ENCODE measurements at places on chromosomes 12 and 14. TPM values are rescaled to one million over a fixed set of nuclear protein-coding genes. Genes with fewer than 3 reads are reported as not detected.

GRCh38 chr12:132174839-132175490 lies 30.7 kb downstream of the NOC4L start:
- no peak for DNase-seq

GRCh38 chr12:865614-866013 lies 83.9 kb downstream of the RAD52 start:
- no peak for DNase-seq

DNA sequence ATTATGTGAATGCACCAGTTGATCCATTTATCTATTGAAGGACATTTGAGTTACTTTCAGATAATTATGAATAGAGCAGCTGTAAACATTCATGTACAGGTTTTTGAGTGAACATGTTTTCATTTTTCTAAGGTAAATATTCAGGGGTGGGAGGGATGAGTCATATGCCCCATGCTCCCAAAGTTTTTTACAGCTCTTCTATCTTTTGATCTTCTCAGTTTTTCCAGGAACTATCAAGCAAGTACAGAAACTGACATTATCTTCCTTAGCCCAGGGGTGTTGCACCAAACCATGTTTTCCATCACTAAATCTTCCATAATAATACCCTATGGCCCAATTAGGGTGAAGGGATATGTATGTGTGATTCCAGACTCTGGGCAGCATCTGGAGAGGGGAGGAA lies 384.5 kb downstream of the EMP1 start:
- no peak for DNase-seq

GRCh38 chr12:32270818-32271710 lies 128.3 kb upstream of the FGD4 start:
- DNase-seq = no peak

DNA sequence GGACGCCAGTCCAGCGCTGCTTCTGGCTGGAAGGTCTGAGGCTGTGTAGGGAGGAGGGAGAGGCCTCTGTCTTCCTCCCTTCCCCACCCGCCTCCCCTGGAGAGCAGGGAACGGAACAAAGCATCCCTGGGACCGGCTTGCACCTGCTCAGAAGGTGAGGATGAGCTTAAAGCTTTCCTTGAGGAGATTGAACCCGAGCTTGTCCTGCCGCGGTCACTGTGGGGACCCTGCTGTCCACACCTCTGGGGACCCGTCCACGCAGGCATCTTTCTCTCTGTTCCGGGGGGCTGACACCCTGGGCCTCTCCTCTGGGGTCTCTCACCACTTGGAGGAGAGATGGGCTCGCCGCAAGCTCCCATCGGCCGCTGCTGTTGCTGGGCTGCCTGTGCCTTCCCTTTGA lies 33.2 kb upstream of the SFSWAP start:
- no peak for DNase-seq

Gene SPIC
- total RNA-seq = not detected

Gene ALX1
- total RNA-seq = not detected

DNA sequence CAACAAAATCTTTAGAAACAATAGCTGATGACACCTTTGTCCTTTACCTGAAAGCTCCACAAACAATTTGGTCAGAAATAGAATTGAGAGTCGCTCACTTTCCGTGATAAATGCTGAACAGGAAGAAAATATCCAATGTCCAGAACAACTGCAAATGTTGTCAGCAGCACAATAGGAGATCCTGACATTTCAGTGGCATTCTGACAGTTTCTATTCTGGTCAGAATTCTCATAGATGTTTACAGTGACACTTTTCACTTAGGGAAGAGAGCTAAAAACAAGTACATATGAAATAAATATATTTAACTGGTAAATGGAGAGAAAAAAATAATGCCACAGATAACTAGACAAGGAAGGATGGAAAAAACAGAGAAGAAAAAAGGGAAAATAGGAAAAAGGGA lies 39.1 kb downstream of the MAGOHB start:
- no peak for DNase-seq

DNA sequence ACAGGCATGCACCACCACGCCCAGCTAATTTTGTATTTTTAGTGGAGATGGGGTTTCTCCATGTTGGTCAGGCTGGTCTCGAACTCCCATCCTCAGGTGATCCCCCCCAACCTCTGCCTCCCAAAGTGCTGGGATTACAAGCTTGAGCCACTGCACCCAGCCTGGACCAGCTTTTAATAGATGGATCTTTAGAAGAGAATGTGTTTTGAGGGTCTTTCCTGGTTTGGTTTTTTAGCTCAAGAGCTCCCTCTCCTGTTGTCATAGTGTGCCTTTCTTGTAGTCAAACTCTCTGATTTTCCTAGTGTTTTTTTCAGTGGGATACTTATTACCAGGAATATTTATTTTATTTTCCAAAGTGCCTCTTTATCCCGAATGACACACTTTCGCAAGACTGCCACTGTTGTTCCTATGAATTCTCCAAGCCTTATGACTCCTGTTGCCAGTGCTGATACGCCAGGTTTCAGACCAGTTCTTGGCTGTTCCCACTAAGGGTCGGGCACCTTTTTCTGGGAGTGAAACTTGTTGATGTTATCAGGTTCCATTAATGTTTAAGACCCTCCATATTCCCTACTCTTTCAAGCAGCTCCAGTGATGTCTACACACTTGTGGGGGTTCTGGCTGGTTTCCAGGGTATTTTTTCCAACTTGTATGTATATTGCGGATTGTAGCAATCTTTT lies 31.5 kb upstream of the LIMA1 start:
- DNase-seq = no peak

GRCh38 chr12:129185855-129186254 lies 332.6 kb downstream of the GLT1D1 start:
- no peak for DNase-seq

DNA sequence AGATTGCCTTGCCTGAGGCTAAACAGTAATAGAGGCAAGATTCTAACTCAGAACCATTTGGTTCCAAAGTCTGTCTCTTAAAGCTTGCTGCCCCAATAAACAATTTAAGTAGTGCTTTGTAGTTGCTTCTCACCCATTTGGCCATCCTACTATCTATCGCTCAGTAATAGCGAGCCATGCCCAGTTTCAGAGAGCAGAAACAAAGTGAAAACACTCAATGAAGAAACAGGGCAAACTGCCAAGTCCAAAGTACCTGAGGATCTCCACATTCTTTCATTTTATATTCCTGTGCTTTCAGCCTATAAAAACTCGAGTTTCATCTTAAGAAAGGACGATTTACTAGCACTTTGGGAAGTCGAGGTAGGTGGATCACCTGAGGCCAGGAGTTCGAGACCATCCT lies 103.3 kb upstream of the BBS10 start:
- DNase-seq = no peak

Gene KLHDC1
- total RNA-seq = 4.6 TPM

DNA sequence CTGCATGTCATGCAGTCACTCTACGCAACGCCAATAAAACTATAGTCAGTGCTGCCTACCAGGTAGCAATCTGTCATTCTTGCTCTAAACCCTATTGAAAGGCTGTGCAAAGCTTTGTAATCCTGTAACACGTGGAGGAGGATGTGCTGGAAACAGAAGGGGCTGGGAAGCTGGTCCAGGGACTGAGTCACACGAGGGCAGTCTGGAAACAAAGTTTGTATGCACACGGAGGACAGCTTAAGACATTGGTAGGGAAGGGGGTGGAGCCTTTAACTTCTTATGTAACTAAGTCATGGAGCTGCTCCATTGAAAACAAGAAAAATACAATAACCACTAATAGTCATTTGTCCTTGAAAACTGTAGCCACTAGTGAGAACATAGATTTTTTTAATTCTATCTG lies 128.0 kb downstream of the BCAT1 start:
- no peak for DNase-seq

DNA sequence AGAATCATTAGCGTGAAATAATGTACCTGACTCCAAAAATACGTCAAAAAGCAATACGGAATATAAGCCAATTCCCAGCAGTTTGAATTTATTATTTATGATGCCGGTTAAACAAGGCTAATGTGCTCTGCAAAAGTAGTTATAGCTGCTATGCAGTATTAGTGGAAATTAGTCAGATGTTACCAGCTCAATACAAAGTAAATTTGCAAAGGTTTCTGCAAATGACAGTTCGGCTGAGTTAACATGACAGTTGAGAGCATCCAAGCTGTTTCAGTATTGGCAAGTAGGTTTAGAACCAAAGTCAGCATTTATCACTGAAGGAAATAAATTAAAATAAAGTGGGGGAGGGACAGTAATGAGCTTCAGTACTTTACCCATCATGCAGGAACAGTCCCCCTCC lies 1665.8 kb upstream of the FLRT2 start:
- no peak for DNase-seq

GRCh38 chr14:92701826-92702225 lies 46.6 kb downstream of the LGMN start:
- DNase-seq = no peak

DNA sequence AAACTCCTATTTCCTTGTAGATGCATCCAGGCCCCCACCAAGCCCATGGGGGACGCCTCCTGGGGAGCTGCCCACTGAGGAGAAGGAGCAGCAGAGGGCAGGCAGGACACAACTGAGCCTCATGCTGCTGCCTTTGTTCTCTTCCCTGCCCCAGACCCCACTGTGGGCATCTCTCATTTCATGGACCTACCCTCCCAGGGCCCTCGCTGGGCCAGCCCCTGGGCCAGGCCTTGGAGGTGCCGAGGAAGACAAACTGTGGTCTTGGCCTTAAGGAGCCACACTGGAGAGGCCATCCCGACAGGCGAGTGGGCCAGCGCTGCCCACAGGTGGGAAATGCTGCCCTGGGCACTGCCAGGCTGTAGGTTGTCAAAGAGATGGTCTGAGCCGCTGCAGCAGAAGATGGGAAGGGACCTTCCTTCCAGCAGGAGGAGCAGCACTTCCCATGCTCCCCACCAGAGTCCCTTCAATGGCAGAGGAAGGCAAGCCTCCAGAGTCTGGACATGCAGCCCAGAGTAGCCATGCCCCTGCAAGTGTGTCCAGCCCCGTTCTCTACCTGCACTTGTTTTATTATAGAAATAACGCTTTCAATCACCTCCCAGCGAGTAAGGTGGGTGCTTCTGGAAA lies 147.4 kb downstream of the BCL11B start:
- no peak for DNase-seq

GRCh38 chr12:77232045-77232444 lies 166.7 kb upstream of the E2F7 start:
- no peak for DNase-seq

Gene MYH6
- not detected for total RNA-seq

GRCh38 chr14:28902930-28903329 lies 136.3 kb downstream of the FOXG1 start:
- no peak for DNase-seq

Gene CLEC4D
- not detected for total RNA-seq

GRCh38 chr12:48000878-48001504 lies 3.3 kb downstream of the COL2A1 start:
- no peak for DNase-seq

GRCh38 chr12:60211244-60211643 lies 615.4 kb downstream of the SLC16A7 start:
- DNase-seq = no peak

DNA sequence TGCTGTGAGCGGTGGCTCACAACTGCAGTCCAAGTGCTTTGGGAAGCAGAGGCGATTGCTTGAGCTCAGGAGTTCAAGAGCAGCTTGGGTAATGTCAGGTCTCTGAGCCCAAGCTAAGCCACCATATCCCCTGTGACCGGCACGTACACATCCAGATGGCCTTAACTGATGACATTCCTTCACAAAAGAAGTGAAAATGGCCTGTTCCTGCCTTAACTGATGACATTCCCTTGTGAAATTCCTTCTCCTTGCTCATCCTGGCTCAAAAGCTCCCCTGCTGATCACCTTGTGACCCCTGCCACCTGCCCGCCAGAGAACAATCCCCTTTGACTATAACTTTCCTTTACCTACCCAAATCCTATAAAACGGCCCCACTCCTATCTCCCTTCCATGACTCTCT lies 48.6 kb downstream of the SLC25A47 start:
- DNase-seq = no peak

DNA sequence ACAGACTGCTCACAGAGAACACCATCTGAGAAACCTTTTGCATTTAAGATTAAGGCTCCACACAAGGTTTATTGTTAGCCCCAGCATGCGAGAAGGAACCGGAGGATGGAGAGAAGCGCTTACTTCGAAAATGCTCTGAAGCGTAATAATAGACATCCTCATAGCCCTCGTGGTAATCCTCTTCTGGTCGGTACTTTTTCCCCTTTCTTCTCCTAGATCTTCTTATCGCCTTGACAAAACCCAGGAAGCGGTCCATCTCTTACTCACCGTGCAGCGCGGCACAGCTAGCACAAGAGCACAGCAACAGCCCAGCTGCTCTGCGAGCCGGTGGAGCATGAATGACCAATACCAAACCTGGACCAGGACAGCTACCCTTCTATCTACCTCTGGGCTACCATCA lies 125.1 kb upstream of the GRIP1 start:
- DNase-seq = no peak

DNA sequence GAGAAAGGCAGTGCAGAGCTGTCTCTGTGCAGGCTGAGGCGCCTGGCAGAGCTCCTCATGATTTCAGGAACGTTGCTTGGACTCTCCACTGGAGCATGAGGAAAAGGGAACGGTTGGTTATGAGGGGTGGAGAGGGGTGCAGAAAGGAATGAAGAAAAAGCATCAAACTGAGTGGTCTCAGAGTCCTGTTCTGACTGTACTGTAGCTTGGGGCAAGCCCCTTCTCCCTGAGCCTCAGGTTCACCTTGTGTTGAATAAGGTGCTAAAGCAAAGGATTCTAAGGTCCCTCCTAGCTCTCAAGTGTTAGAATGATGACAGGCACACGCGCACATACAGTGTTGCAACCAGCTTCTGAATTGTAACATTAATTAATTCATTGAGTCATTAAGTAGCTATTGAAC lies 125.2 kb upstream of the PARP11 start:
- no peak for DNase-seq

DNA sequence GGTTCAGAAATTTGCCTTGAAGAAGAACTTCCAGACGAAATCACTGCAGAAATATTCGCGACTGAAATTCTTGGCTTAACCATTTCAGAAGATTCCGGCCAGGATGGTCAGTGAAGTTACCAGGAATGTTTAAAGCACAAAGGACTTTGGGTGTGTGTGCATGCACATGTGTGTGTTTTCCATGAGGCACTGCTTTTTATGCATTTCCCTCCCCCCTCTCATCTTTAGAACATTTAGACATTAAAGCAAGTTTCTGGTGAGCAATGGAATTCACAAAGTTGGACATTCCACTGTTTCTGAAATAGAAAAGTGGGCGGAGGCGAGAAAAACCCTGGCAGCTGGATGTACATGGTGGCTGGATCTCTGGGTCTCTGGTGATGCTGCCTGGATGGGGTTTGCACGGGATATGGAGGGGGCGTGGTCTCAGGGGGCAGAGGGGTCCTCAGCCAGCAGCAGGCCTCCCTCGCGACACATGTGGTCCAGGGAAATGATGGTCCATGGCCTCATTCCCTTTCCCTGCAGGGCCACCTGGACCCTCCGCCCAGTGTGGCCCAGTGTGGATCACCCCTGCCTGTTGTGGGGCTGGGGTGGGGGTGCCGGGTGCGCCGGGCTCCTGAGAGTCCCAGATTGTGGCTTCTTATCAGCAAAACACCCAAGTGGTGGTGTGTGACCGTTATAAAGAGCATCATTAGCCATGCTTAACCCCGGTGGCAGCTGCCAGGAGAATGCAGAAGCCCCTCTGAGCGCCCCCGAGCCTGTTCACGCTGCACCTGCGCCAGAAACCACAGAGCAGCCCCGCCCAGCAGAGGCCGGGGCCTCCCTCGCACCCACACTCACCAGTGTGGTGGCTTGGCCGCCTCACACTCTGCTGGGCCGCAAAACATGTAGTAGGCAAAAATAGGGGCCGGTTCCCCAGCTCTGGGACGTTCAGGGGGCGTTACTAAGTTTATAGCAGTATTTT lies 17.8 kb upstream of the BCL7A start:
- DNase-seq = no peak

Gene CCDC198
- total RNA-seq = not detected

GRCh38 chr14:47539031-47539461 lies 136.4 kb downstream of the MDGA2 start:
- no peak for DNase-seq
